ENCODE measurements at places on chromosomes 12 and 14.

DNA sequence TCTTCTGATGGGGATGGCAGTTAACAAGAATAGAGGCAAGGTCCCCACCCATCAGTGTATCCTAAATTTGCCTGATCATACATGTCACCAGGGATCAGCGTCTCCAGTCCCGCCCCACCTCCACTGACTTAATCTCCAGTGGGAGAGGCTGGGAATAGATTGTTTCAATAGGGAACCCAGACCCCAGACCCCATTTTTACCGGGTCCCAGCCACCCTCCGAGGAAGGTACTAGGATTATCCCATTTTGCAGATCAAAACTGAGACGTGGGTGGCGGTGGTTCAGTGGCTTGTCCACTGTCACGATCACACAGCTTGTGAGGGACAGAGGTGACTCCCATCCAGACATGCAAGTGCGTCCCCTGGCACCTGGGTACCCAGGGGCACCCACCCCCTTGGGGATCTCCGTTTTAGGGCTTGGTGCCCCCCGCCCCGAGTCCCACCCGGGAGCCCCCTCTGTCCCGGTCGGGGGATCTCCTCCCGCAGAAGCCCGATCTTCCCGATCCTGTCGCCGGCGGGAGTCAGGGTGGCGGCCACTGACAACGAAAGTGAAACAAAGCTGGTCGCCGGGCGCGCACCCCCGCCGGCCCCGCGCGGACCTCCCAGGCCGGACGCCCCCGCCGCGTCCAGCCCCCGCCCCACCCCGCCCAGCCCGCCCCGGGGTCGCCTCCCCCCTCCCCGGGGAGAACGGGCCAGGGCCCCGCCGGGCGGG is 523 bp downstream of the WSB2 start:
- DNase-seq: no peak

- DNase-seq: no peak
Observed at GRCh38 chr12:42698213-42698612, 108.7 kb upstream of the PRICKLE1 start.

DNA sequence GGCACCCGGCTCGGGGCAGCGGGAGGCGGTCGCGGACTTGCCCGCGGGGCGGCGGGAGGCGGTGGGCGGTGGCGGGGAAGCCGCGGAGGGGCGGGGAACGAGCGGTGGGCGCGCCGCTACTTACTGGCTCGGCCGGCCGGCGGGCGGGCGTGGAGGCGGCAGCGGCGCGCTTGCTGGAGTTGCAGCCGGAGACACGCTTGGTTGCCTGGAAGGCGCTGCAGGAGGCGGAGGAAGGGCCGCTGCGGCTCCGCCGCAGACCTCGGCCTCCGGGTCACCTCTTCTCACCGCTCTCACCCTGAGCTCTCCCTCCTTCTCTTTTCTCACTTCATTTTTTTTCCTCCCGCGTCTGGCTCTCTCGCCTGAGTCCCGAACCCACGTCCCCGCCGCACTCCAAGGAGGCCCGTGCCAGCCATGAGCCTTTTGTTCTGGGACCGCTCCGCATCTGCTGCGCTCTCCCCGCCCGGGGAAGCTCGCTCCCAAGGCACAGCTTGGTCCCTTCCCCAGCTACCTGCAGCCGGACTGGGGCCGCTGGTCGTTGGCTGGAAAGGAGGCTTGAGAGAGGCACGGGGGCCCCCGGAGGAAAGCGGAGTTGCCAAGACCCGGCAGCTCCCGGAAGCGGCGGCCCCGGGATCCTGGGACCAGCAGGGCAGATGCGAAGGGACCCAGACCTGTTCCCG is 592 bp upstream of the KCNK10 start:
- no peak for DNase-seq

- no peak for DNase-seq
Observed at GRCh38 chr14:75851574-75851866, 130.3 kb downstream of the TGFB3 start.

All from retinal pigment epithelial cell (primary cell).